Activated naive CD8-positive, alpha-beta T cell treated with anti-CD3 and anti-CD28 coated beads for 36 hours (primary cell): ENCODE measurements at places on chromosomes 5 and 9. TPM values are rescaled to one million over a fixed set of nuclear protein-coding genes. Genes with fewer than 3 reads are reported as not detected.
A peak's percentile ranks its signal among the peaks of the same experiment; 100 is the strongest.

DNA sequence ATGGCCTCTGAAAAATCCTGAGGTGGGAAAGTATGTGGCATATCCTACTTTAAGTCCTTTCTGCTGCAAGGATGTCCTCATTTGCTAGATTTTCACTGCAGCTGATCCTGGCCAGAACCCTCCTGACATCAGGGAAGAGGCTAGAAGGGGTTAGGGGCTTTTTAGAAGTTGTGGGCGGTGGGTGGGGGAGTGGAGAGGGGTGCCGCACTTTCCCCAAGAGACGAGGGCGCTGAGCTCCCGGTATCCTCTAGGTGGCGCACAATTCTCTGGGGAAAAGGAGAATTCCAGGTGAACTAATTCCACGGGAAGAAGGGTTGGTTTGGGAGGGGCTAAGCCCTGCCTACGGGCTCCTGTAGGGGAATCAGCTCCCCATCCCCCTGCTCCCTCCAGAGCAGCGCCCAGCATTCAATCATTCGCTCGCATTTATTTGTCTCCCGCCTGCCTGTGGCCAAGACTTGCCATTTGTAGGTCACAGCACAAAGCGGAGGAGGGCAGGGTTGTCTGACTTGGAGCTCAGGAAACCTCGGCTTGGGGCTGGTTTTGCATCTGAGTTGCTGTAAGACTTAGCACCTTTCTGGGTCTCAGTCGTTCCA lies 42.9 kb upstream of the HAND1 start:
- DNase-seq: no peak

- DNase-seq: no peak
Measured at GRCh38 chr9:6672118-6672517, 26.6 kb upstream of the GLDC start.

- no peak for DNase-seq
Measured at GRCh38 chr5:54320256-54320655, 9.9 kb upstream of the ARL15 start.

DNA sequence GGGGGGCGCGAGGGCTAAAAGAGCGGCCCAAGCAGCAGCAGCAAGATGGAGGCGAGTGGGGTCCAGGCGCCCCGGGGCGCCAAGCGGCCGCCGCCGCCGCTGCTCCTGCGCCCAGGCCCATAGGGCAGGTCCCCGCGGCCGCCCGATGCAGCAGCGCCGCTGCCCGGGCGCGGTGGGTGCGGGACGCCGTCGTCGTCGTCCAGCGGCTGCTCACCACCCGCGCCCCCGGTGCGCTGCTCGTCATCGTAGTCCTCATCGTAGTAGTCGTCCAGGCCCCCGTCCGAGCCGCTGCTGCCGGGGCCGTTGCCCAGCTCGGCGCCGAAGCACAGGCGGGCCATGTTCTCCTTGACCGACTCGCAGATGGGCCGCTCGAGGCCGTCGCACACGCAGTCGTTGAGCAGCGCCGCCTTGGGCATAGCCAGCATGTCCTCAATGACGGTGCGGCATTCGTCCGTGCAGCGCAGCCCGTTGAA lies 1.5 kb downstream of the GAS1 start:
- DNase-seq: peak; percentile 19

DNA sequence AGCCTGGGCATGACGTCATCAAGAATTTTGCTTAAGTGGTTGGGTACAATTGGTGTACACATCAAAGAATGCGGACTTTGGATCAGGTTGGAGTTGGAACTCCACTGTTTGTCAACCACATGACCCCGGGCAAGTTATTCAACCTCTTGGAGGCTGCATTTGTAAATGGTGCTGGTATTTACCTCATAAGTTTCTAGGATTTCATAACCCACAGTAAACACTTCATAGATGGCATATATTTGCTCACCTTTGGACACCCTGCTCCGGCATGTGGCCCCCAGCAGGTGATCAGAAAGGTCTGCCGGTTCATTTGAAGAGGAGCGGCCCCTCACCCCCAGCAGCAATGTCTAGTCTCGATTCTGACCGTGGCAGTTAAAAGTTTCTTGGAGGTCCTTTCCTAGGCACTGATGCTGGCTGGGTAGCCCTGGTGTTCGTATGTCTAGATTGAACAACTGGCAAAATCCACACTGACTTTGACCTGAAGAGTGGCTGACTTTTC lies 60.6 kb downstream of the IL6ST start:
- no peak for DNase-seq

GRCh38 chr5:115190388-115190787 lies 20.7 kb upstream of the TRIM36 start:
- no peak for DNase-seq

DNA sequence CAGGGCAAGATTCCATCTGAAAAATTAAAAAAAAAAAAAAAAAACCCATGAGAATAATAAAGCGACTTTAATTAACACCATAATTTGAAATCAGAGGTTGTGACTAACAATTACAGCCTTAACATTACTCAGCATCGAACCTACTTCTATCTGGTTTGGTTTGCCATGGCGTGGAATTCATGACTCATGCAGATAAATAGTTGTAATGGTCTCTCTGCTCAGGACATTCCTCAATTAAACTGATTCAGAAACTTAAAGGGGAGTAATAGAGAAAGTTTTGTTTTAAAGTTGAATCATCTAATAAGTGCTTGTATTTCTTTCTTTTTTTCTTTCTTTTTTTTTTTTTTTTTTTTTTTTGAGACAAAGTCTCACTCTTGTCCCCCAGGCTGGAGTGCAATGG lies 135.5 kb downstream of the SPATA31D1 start:
- DNase-seq: no peak

GRCh38 chr5:132427281-132428146 lies 58.0 kb downstream of the SLC22A5 start:
- DNase-seq: peak; percentile 65

DNA sequence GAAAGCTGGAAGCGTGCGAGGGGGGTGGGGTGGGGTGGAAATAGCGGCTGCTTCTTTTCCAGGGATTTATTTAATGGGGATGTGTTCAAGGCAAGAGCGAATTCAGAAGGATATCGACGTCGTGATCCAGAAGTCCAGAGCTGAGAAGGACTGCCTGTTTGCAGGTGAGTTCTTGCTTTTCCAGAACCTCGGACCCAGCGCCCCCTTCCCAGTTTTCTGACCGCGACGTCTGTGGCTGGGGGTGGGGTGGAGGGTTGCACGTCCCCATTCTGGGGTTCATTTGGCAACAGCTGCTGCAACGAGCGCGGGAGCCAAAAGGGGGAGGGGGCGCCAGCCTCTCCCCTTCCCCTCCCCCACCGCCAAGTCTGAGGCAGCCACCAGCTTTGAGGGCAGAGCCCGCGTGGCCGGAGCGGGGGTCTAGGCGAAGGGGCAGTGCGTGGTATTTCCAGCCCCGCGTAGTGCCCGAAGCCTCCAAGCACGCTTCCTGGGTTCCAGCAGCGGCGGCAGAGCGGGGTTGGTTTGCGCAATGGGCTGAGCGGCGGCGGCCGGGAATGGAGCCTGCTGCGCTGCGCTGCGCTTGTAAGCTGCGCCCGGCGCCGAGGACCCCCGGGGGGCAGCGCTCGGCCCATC lies 701 bp downstream of the PARP8 start:
- DNase-seq: no peak

DNA sequence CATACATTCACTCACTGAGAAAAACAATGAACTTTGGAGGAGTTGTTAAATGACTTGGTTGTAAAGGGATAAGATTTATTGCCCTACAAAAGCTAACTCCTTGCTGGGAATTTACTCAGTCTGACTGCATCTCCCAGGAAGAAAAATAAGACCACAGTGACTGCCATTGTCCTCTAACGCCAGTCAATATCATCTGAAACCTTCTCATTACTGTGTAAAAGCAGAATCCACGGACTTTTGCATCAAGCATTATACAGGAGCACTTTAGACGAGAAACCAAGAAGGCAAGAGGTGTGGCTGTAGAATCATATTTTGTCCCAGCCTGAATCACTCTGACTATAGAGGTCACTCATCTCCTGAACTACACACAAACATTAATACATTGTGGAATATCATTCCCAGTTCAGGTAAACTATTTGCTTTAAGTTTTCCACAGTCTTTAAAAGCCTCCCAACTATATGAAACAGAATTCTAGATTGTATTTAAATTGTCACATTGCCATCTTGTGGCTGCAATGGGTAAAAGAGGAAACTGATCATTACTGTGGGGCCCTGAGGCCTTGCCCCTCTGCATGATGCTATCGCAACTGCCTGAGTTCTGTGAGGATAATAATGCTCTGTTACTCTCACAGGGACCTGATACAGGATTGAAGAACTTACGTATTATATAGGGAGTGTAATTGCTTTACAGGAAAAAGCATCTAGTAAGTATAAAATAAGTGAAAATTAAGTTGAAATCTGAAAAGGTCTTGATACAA lies 142.9 kb downstream of the SLCO4C1 start:
- DNase-seq: peak; percentile 1

- DNase-seq: no peak
Measured at GRCh38 chr9:100196215-100196614, 97.2 kb downstream of the INVS start.

GRCh38 chr9:127305838-127306226 lies 41.3 kb downstream of the GARNL3 start:
- no peak for DNase-seq

DNA sequence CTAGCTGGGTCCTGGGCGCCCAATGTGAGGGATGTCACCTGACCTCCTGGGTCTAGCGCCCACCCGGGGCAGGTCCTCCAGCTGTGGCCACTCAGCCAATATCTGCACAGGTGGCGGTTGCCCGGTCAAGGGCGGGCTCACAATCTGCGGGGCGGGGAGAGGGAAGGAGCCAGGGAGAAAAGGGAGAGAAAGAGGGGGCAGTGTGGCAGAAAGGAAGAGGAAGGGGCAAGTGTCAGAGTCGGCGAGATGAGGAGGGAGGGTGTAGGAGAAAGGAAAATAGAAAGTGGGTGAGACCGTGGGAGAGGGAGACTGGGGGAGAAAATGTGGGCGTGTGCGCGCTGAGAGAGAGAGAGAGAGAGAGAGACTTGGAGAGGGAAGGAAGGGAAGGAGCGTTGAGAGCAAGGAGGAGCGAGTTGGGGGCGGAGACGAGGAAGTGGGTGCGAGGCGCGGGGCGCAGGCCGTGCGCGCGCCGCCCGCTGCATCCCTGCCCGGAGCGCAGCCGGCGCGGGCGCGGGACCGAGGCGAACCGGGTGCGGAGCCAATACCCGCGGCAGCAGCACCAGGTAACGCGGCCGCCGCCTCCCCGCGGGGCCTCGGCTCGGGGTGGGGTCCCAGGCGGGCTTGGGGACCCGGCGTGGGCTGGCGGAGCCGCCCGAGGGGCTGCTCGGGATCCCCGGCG lies at the start of gene HRH2:
HRH2 (plus strand) TSS at position 479 of the 679 bp plus-strand sequence. CDS start 25,163 bp downstream, outside the sequence.
- DNase-seq: peak; percentile 73

DNA sequence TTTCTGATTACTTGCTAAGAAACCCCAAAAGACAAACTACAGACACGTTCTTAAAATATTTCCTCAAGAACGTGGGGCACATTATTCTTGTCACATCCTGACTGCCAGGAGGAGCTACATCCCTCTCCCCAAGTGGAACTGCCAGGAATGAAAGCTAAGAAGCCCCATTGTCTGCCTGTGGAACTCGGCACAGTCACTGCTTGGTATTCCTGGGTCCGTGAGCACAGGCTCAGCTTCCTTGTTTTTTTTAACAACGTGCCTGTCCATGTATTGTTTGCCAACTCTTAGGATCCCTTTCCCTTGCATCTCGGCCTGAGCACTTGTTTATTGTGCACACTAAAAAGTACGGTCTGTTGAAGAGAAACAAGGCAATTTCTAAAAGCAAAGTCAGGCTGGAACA lies 47.0 kb upstream of the SELENOP start:
- no peak for DNase-seq

GRCh38 chr9:114202849-114203248 lies 47.5 kb downstream of the COL27A1 start:
- no peak for DNase-seq

GRCh38 chr5:14077501-14077900 lies 65.6 kb upstream of the TRIO start:
- DNase-seq: no peak

- DNase-seq: no peak
Measured at GRCh38 chr5:95940758-95941682, 20.6 kb downstream of the ELL2 start.

DNA sequence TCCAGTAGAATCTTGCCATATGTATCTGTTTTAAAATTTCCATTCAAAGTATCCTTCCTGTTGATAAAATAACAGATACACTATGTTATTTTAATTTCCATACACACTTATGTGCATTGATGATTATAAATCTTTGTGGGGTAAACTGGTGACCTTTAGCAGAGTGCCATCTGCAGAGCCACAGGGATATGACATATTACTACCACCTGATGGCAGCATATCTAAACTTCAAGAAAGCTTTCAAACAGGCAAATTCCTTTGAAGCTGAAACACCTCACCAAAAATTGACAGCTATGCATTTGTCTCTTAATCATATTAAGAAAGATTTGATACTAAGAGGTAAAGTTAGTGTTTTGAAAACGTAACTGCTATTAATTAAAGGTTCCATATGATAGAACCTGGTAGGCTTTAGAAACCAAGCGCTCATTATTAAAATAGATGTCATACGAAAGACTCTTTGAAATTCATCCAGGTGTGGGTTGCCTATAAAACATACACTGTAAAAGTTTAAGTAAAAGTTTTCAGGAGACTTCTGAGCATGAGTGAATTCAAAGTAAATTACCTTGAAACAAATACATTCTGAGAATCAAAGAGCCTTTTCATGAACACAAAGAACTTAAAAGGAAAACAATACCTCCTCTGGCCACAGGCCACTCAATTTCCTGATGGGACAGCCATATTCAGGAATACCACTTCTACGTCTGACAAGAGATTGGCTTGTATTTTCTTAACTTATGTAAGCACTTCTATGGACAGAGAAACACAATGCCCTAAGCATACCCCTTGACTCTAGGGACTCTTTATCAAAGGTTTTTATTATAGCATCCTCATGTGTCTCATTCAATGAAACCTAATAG lies 93.3 kb downstream of the KIAA0825 start:
- no peak for DNase-seq

DNA sequence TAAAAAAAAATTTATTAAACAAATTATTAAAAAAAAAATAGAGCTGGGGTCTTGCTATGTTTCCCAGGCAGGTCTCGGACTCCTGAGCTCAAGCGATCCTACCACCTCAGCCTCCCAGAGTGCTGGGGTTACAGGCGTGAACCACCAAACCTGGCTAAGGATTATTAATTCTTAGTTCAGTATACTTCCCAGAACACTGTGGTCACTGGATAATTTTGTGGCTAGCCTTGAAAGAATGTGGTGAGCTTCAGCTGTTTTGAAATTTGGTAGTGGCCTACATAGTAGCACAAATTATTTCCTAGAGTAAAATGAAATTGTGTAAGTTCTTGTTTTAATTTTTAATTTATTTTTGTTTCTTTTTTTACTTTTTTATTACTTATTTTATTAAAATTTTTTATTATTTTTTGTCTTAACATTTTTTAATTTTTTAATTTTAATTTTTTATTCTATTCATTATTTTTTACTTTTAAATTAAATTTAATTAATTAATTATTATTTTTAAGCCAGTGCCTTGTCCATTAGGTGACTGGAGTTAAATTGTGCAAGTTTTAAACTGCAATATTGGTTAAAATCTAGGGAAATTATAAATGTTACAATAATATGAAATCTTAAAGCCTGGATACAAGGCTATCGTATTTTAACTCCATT lies 23.0 kb downstream of the ARRDC3 start:
- DNase-seq: no peak

- no peak for DNase-seq
Measured at GRCh38 chr9:128733256-128733655, 9.3 kb upstream of the ZDHHC12 start.

- no peak for DNase-seq
Measured at GRCh38 chr5:181053488-181054121, 13.5 kb downstream of the BTNL9 start.

Gene F12
- 5.6 TPM for total RNA-seq

Gene SPATA31A3
- total RNA-seq: not detected

Gene PTPRD
- total RNA-seq: 0.18 TPM

Gene OR1L1
- not detected for total RNA-seq

Gene RAPGEF6
- 25.7 TPM for total RNA-seq

Gene PPIC
- not detected for total RNA-seq

Gene CPEB4
- total RNA-seq: 8.4 TPM

Gene MAMDC4
- 10.9 TPM for total RNA-seq

Gene NFIB
- total RNA-seq: not detected
